ENCODE measurements at places on chromosomes 2 and 18.

GRCh38 chr2:102397209-102397608 lies 25.8 kb upstream of the IL18RAP start:
- DNase-seq: no peak

DNA sequence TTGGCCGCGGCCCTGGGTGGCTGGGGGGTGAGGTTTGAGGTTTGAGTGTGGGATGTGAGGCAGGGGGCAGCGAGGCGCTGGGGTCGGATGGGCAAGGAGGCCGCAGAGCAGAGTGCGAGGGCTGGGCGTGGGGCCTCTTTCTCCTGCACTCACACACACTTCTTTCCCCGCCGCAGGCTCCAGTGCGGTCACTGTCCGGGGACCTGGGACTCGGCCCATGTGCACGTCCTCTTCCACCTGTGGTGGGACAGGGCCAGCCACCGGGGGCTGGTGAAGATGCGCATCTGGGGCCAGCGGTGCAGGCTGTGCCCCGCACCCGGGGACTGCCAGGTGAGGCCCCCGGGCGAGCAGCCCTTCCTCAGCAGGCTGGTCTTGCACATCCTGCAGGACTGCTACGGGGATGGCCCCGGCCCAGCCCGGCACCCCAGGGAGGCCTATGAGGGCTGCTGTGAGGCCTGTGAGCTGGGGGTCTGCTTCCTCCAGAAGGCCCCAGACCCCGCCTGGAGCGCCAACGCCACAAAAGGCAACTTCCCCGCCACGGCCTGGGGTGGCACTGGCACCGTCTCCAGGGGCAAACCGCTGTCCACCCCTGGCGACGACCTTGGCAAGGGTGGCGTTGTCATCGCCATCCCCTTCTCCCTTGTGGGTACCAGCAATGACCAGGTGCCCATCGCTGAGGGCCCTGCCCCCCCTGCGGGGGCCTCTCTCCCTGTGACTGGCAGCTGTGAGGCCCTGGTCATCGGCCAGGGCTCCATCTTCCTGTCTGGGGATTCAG lies 2.2 kb downstream of the RTP5 start:
- no peak for DNase-seq

DNA sequence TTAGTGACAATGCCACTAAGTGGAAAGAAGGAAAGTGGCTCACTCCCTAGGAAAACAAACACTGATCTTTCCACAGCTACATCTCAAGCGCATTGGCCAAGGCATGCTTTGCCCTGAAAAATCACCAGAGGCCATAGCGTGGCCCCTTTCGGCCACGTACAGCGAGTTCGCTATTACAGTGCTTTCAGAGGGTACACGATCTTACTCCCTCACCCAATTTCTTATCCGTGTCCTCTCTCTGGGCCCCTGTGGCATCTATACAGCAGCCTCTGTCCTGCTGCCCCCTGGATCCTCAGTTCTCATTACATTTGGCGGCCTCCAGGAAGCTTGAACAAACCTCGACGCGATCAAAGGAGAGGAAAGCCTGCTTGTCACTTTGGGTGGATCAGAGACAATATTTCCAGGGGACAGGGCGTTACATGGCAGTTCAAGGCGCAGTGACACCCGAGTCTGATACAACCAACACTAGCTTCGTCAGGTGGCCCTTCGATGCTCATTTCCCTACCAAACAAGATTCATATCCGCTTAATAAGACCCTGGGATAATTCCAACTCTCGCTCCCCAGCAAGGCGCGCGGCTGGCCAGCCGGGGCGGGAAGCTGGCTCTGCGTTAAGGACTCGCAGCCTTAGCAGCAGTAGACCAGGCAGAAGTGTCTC lies 941 bp downstream of the SKOR2 start:
- DNase-seq: no peak

DNA sequence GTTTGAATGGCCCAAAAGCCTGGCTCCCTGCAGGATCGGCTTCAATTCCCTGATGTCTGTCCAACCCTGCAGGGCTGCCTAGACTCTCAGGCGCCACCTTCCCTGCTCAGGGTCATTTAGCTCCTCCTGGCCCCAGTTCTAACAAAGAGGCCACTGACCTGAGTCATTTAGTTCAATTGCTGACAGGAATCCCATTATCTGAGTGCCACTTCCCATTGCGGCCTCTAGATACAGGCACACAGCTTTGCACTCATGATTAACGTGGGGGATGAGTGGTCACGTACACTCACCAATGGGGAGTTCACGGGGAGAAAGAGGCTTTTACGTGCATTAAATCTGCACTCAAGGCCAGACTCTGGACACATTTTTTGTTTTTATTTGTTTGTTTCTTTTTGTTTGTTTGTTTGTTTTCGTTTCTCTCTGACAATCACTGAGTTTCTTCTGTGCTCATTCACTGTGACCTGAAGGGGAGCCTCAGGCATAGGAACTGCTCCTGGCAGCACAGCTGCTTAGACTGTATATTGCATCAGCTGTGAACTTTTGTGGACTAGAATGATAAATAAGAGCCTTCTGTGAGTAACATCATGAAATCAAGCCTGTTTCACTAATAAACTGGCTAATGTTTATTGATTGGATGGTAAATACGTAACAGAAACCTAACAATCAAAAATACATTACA lies 118.9 kb upstream of the CTNNA2 start:
- no peak for DNase-seq

GRCh38 chr2:74076074-74076470 lies 71.6 kb downstream of the BOLA3 start:
- no peak for DNase-seq

DNA sequence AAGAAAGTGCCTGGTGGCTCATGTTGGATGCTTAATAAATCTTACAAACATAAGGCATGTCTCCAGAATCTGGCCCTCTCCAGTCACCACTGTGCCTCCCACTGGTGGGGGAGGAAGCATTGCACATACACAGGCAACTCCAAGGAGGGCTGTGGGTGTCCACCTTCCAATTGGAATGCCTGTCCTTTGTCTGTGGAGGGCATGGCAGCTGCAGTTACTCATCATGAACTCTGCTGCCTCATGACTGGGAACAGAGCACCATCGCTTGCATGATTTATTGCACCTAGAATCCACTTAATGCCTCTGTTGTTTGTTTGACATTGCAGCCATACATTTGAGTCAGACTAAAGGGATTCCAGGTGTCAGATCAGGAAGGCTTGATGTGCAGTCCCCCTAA lies 278.9 kb downstream of the PRKCE start:
- no peak for DNase-seq

- DNase-seq: no peak
Observed at GRCh38 chr2:28956415-28956826, 24.7 kb upstream of the TOGARAM2 start.

- no peak for DNase-seq
Observed at GRCh38 chr2:4976407-4976806, 715.8 kb upstream of the SOX11 start.

DNA sequence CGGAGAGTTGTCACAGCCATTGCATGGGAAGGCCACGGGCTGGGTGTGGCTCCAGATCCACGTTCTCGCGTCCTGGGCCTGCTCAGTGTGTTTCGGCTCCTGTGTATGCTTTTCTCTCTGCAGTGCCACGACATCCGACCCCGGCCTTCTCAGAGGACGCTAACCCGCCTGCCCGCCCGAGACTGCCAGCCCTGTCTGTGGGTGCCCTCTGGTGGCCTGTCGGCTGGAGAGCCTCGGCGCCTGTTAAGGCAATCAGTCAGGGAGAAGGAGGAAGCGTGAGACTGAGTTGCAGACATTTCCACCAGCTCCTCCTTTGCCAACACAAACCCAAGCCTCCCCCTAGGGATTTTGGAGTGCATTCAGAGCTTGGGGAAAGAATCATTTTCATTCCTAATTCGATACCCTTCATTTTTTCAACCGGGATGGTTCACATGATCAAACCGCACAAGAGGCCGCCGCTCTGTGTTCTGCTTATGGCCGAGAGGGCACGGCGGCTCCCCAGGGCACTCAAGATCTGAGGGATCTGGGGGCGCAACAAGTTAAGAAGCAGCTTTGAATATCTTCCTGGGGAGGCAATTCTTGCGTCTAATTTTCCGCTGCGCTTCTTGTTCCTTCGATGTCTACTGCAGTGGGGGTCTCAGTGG lies 37.5 kb upstream of the ZBTB7C start:
- peak; percentile 54 for DNase-seq

- peak; percentile 35 for DNase-seq
Observed at GRCh38 chr2:3728104-3729054, 25.0 kb downstream of the DCDC2C start.

GRCh38 chr18:67540559-67540958 lies 24.0 kb upstream of the DSEL start:
- no peak for DNase-seq

- DNase-seq: no peak
Observed at GRCh38 chr2:18516112-18516511, 44.3 kb downstream of the RDH14 start.

DNA sequence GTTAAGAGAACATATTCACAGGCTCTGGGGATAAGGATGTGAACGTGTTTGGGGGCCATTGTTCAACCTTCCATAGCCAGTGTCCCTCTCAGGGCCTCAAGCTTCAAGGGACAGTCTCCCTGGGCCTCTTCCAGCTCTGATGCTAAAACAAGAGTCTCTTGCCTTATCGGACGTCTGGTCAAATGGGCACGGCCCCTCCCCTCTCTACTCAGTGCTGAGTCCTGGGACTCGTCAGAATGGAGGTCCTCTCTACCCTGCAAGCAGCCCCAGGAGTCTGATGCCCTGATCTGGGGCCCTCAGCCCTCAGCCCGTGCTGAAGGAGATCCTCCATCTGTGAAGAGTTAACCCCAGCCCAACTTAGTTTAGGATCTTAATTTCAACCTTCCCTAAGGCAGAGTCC lies 198.2 kb downstream of the ZFP36L2 start:
- no peak for DNase-seq

DNA sequence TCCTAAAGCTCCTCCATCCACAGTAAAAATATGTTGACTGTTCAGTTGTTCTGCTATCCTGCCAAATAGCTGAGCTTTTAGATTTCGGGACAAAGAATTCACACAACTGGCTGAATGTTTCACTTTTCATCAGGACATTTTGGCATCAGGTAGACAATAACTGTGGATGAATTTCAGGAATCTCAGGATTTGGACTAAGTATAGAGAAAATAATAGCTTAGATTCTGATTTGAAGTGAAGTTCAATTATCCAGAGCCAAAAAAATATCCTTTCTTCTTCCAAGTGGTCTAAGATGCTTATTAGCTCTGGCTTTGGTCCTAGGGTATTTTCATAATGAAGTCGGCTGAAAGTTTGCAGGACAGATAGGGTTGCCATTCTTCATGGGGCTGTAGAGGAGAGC lies 16.1 kb downstream of the KCNE4 start:
- no peak for DNase-seq

- DNase-seq: peak; percentile 40
Observed at GRCh38 chr18:79317703-79318102, 78.0 kb upstream of the NFATC1 start.

- no peak for DNase-seq
Observed at GRCh38 chr2:118322406-118322805, 234.1 kb downstream of the INSIG2 start.

DNA sequence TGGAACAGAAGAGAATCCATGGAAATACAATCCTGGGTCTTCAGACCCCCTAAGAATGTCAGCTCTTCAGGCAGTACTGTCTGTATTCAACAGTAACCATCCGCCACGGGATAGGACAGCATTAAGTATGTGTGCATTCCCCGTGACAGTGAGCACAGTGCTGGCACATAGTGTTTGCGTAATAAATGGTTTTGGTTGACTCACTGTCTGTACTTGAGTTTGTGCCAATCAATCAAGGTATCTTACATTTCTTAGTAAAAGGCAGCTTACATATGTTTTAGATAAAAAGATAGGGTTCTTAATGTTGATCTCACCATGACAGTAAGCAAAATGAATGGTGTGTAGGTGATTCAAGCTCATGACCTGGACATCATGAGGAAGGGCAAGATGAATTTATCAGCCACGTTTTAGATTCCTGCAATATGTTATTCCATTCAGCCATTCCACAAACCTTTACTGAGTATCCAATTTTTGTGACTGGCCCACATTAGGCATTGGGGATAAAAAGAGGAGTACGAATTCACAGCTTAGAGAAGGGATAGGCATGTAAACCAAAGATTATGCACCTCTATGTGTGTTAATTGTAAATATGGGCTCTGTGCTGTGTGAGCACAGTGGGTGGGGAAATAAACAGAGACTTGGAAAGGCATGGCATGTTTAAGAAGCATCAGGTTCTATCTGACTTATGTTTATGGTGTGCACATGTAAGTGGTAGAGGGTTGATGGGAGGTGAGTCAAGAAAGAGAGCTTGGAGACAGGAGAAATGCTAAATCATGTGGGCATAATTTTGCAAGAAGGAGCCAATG lies 258.8 kb downstream of the SLC8A1 start:
- DNase-seq: no peak

DNA sequence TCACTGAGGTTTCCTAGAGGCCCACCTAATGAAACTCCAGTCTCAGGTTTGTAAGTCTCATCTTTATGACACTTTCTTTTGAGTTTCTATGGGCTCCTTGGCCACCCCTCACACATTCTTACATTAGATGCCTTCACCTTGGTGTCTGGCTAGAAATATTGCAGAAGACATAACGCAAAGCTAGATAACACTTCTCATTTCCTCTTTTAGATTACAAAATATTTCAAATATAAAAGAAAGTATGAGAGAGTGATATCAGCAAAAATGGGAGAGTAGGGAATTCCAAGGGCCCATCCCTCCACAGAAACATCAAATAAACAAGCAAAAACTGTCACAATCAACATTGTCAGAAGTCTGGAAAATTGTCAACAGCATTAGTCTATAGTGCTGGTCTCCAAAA lies 43.3 kb upstream of the ZCCHC2 start:
- no peak for DNase-seq

GRCh38 chr2:191189112-191189635 lies 38.4 kb upstream of the STAT4 start:
- DNase-seq: no peak

GRCh38 chr18:7889515-7889914 lies 322.4 kb downstream of the PTPRM start:
- DNase-seq: no peak

DNA sequence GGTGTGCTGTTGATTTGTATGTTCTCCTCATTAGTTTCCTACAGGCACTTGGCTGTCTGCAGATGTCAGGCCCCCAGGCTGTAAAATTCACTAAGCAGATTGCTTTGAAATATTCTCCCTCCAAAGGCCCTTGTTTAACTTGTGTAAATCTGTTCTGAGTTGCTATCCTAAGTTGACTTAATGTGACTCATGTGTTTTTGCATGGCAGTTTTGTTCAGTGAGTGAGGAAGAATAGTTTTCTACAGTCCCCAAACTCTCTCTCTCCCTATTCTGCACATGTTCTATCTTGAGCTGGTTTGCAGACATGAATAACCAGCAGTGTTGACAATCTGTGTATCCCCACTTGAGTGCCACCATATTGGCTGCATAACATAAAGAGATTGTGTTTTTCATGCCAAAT lies 1005.4 kb upstream of the DDX18 start:
- no peak for DNase-seq

DNA sequence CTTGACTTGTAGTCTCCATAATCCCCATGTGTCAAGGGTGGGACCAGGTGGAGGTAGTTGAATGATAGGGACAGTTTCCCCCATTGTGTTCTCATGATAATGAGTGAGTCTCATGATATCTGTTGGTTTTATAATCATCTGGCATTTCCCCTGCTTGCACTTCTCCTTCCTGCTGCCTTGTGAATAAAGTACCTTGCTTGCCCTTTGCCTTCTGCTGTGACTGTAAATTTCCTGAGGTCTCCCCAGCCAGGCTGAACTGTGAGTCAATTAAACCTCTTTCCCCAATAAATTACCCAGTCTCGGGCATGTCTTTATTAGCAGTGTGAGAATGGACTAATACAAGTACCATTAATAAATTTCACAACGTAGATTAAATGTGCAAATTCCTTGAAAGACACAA lies 102.3 kb upstream of the EPB41L5 start:
- DNase-seq: no peak
